ENCODE measurements at places on chromosomes 1 and 21.

- no peak for DNase-seq
Measured at GRCh38 chr1:229665912-229666558, 40.0 kb downstream of the URB2 start.

- no peak for DNase-seq
Measured at GRCh38 chr1:146016891-146017290, 4.6 kb downstream of the HJV start.

GRCh38 chr1:119422631-119423030 is 7.7 kb downstream of the HSD3B2 start:
- DNase-seq, result no peak

GRCh38 chr1:85220756-85221201 is 20.0 kb upstream of the SYDE2 start:
- no peak for DNase-seq

DNA sequence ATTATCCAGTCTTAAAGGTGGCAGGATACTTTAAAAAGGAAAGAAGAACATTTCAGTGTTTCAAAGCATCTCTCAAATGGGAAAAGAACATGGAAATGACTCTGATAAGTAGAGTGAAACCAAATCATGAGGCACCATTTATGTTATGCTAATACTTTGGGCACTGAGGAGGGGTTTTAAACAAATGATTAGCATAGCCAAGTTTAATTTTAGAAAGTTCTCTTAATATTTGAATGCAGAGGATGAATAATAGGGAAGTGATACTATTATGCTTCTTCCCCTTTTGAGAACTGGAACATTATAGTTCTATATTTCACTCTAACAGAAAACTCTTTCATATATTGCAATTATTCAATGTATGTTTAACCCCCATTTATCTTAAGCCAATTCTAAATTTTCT is 1181.9 kb upstream of the PRMT6 start:
- DNase-seq, result no peak

- no peak for DNase-seq
Measured at GRCh38 chr1:185358957-185359356, 41.9 kb upstream of the IVNS1ABP start.

DNA sequence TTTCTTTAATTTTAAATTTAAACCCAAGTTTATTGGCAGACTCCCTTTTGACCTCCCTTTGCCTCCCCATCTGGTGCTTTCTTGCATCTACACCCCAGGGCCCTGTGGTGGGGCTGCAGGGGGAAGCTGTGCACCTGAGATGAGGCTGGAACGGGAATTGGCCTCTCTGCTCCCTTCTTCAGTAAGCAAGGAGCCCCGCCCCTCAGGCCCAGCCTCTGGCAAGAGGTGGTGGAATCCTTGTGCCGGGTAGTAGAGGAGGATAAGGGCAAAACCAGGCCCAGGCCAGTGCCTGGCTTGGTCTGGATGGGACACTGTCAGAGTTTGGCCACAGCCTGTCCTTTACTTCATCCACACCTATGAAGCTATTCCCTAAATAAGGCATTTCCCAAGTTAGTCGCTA is 25.1 kb downstream of the ATP8B2 start:
- no peak for DNase-seq

DNA sequence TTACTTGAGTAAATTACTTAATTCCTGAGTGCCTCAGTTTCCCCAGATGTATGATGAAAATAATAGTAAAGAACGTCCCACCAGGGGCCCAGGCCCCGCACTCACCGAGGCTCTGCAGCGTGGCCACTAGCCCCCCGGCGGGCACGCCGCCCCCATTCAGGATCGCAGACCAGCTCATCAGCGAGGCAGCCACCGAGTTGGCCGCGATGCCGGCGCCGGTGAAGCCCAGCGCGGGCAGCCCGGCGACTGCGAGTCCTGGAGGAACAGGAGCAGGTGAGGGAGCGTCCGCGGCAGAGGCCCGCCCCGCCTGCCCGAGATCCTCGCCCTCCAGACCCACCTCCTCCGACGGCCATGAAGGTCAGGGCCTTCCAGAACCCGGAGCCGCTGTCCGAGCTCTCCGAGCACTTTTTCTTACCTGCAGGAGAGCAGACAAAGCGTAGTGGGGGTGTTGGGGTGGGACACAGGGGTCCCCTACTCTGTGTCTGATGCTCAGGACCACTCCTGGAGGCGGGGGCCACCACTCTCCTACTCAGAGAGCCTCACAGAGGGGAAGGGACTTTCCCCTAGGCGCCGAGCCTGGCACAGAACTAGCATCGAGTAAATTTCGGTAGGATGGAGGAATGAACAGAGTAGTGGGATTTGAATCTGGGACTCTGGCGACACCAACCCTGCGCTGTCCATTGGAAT is 3.7 kb downstream of the IFI6 start:
- no peak for DNase-seq

DNA sequence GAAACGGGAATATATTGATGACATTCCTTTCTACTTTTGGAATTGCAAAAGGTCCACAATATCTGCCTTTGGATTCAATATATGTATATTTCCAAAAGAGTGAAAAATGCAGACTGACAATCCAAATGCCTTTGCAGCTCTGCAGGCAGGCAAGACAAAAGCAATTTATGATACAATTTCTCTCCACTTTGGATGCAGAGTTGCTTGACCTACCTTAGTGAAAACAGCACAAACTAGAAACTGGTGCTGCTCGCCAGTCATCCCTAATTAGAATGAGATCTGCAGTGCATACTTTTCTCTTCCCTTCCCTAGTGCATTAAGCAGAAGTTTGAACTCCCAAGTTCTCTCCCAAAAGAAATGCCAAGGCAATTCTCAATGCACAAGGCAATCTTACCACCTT is 56.8 kb downstream of the KIAA0319L start:
- no peak for DNase-seq

DNA sequence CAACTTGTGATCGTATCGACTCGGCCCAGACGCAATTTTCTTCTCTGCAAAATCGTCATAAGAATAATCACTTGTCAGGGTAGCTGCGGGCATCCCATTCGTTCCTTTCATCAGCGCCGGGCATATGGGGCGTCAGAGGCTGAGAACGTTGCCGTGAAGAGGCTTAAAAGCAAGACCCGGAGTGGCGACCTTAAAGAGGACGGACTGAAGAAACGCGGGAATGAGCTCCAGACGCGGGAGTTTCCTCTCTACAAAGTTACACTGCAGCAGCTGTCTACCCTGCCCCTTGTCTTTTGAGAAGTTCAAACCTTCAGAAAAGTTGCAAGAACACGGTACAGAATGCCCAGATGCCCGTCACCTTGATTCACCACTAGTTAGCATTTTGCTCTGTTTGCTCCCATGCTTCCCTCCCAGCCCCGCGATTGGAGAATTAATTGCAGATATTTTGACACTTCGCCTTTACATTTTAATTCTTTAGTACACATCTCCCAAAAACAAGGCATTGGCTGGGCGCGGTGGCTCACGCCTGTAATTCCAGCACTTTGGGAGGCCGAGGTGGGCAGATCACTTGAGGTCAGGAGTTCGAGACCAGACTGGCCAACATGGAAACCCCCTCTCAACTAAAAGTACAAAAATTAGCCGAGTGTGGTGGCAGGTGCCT is 967 bp downstream of the CENPS start:
- no peak for DNase-seq

GRCh38 chr1:114152508-114153260 is 985 bp downstream of the SYT6 start:
- DNase-seq, result no peak

- no peak for DNase-seq
Measured at GRCh38 chr1:162663589-162664106, 31.4 kb downstream of the DDR2 start.

DNA sequence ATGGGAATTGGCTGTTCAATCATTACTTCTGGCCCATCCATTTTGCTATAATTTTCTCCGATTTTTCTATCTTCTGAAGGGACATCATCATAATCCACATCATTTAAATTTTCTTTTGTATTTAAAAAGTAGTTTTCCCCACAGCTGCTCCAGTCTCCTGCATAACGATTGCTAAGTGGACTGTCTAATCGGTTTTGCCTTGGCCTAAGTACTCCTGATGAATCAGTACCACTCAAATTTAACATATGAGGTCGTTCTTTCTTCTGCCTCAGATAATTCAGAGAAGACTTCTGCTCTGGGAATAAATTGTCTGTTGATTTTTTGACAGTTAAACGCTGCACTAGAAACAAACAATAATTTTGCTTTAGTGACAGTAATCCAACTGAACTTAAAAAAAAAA is 41.9 kb downstream of the SYDE2 start:
- no peak for DNase-seq

- no peak for DNase-seq
Measured at GRCh38 chr21:39363607-39364555, 15.0 kb upstream of the HMGN1 start.

DNA sequence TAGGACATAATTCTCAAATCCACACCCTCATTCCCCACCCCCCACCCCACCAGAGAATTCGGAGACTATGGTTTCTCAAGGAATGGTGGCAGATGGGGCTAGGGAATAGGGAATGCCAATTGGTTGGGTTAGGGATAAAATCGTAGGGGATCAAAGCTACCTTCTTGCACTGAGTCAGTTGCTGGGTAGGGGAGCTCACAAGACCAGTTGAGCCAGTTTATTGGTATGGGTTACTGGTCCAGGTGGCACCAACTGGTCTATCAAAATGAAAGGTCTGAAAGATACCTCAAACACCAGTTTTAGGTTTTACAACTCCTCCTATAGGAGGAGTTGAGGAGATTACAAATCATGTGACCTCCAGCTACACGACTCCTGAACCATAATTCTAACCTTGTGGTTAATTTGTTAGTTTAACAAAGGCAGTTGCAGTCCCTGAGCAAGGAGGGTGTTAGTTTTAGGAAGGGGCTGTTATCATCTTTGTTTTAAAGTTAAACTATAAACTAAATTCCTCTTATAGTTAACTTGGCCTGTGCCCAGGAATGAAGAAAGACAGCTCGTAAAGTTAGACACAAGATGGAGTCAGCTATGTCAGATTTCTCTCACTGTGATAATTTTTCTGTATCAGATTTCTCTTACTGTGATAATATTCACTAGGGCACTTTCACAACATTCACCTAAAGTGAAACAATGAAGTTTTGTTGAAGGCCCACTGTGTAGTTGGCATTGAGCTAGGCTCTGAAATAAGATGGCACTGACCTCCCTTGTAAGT is 2.5 kb downstream of the SHISAL2A start:
- peak; percentile 64 for DNase-seq

- DNase-seq, result no peak
Measured at GRCh38 chr1:220818421-220819173, 31.9 kb downstream of the MTARC1 start.

DNA sequence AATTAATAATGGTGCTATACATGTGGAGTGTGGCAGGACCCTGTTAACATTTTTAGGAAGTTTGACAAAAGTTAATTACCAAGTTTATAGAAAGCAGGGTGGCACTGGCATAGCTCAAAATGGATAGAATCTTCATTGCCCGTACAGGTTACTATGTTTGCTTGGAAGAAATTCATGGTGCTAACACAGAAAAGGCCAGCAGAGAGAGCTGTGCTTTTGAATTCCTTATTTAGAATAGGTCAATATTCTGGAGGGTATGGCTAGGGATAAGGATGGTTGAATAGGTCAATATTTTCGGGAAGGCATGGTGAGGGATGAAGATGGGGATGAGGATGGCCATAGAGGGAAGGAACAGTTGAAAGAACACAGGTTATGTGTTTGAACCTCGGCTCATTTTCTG is 345.1 kb downstream of the LMO4 start:
- no peak for DNase-seq

GRCh38 chr1:5189384-5189783 is 535.0 kb downstream of the AJAP1 start:
- DNase-seq, result no peak
